ENCODE measurements at places on chromosomes 3 and 15.

GRCh38 chr3:186411089-186411488 is 49.1 kb upstream of the DGKG start:
- no peak for DNase-seq

GRCh38 chr15:101137312-101137940 is 114.4 kb downstream of the CHSY1 start:
- DNase-seq: no peak

DNA sequence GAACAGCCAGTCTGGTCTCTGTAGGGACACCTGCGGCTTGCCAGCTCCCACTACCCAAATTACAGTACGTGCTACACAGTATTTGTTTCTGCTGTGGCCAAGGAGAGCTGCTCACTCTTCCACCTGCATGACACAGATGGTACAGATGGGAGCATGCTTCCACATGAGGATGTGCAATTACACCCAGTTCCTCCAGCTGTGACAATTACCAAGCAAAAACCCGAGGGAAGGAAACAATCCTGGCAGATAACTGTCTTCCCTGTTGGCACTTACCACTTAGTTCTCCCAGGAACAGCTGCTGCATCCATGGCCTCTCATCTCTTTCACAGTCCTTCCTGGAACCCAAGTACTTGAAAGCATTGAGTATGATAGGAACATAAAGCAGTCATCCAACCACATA is 34.4 kb downstream of the DET1 start:
- DNase-seq: no peak

DNA sequence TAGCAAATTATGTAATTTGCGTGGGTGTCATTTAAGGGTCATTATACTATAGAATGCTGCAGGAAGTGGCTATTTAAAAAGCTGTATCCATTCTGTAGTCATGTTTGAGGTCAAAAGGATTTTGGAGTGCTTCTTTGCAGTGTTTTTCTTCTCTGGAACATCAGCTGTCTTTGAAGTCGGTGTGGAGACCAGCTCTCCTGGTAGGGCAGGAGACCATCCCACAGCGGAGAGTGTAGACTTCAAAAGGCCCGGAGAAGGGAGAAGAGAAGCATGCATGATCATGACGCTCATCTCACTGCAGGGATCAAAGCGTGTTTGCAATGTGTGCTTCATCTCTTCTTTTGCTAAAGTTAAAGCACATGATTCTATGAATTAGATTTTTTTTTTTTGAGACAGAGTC is 19.9 kb downstream of the PXK start:
- no peak for DNase-seq

- no peak for DNase-seq
Measured at GRCh38 chr3:2082871-2083480, 15.7 kb upstream of the CNTN4 start.
